ENCODE measurements at places on chromosomes 16 and 17. TPM values are rescaled to one million over a fixed set of nuclear protein-coding genes. Genes with fewer than 3 reads are reported as not detected.

GRCh38 chr17:28751600-28752366 lies 8.0 kb downstream of the TRAF4 start:
- DNase-seq = no peak

Gene EIF1
- 378 TPM for total RNA-seq

GRCh38 chr17:36463916-36464764 lies 22.3 kb upstream of the ZNHIT3 start:
- DNase-seq = peak; percentile 55

- no peak for DNase-seq
Observed at GRCh38 chr16:24131294-24131693, 124.8 kb upstream of the CACNG3 start.

- DNase-seq = no peak
Observed at GRCh38 chr17:82985973-82986372, 93.4 kb upstream of the METRNL start.

- DNase-seq = no peak
Observed at GRCh38 chr16:49353680-49354079, 19.9 kb upstream of the C16orf78 start.
